ENCODE measurements at places on chromosomes 4 and X.
A peak's percentile ranks its signal among the peaks of the same experiment; 100 is the strongest.

DNA sequence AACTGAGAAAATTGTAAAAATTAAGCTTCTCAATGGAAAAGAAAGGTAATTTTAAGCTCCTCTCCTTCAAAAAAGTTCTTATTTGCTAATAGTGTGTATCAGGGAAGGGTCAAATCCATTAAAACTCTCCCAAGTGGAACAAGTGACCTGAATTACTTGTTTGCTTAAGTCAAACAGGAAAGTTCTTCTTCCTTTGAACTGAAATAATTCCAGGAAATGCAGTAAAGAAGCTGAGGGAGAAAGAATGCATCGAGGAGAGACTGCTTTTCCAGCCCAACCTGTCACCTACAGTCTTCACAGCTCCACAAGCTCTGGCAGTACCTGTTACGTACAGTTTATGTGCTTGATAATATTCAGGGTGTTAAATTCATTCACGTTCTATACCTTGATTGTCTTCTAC lies 131.1 kb downstream of the KLHL8 start:
- DNase-seq: no peak

DNA sequence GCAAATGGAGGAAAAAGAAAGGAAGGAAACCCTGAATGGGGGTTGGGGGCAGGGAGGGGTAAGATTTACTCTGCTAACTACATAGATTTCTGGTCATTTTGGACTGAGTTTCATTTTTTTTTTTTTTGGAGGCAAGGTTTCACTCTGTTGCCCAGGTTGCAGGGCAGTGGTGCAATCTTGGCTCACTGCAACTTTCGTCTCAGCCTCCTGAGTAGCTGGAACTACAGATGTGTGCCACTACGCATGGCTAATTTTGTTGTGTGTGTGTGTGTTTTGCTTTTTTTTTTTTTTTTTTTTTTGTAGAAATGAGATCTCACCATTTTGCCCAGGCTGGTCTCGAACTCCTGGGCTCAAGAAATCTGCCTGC lies 223.5 kb downstream of the APBB2 start:
- DNase-seq: no peak

- DNase-seq: peak; percentile 56
These were observed 5.0 kb downstream of the CCNQ start for GRCh38 chrX:153593811-153594500.

DNA sequence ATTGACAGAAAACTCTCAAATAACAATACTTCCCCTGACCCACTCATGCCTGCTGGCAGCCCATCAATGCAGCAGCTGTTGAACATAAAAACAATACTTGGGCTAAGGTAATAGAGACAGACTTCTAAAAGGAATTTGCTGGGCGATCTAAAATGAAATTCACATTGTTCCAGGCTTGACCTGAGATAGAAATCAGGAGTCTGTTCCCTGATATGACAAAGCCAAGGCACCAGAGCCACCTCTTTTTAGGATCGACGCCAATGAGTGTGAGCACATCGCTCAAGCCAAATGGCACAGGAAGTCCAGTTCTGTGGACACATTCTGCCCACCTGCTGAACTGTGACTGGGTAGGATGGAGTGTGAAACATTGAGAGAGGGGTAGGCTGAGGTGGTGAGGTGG lies 4.9 kb downstream of the SEPTIN11 start:
- DNase-seq: no peak

DNA sequence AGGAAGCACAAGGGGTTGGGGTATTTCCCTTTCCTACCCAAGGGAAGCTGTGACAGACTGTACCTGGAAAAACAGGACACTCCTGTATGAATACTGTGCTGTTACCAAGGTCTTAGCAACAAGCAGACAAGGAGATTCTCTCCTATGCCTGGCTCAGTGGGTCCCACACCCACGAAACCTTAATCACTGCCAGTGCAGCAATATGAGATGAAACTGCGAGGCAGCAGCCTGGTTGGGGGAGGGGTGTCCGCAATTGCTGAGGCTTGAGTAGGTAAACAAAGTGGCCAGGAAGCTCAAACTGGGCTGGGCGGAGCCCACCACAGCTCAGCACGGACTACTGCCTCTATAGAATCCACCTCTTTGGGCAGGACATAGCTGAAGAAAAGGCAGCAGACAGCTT lies 197.7 kb downstream of the INPP4B start:
- no peak for DNase-seq

GRCh38 chr4:47531241-47531953 lies 46.3 kb downstream of the ATP10D start:
- DNase-seq: no peak
